ENCODE measurements at places on chromosomes 16 and 17. TPM values are rescaled to one million over a fixed set of nuclear protein-coding genes. Genes with fewer than 3 reads are reported as not detected.

The KRTAP4-1 gene
- total RNA-seq, result not detected

The NPIPB13 gene
- 2.2 TPM for total RNA-seq

The SDF2 gene
- 32.5 TPM for total RNA-seq

DNA sequence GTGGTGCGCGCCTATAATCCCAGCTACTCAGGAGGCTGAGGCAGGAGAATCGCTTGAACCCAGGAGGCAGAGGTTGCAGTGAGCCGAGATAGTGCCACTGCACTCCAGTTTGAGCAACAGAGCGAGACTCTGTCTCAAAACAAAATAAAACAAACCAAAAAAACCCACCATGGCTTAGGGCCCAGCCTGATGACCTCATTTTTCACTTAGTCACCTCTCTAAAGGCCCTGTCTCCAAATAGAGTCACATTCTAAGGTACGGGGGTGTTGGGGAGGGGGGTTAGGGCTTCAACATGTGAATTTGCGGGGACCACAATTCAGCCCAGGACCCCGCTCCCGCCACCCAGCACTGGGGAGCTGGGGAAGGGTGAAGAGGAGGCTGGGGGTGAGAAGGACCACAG, 1.4 kb upstream of the STH start:
- no peak for DNase-seq

The SLC38A8 gene
- total RNA-seq, result not detected

- DNase-seq, result no peak
These were observed 2286.4 kb downstream of the TP53TG3F start for GRCh38 chr16:35745821-35746248.

- peak; percentile 78 for DNase-seq
These were observed 757 bp downstream of the ORMDL3 start for GRCh38 chr17:39926588-39927100.

GRCh38 chr17:59688496-59688895, 18.7 kb downstream of the PTRH2 start:
- no peak for DNase-seq

The TP53I13 gene
- 38.9 TPM for total RNA-seq

- DNase-seq, result no peak
These were observed 345.7 kb downstream of the CDH13 start for GRCh38 chr16:82972331-82972919.

The EVI2B gene
- total RNA-seq, result not detected

- DNase-seq, result no peak
These were observed 74.1 kb downstream of the TMEM132E start for GRCh38 chr17:34653511-34653910.

The KCNH4 gene
- 0.08 TPM for total RNA-seq

GRCh38 chr17:63740464-63741142, 996 bp downstream of the STRADA start:
- DNase-seq, result no peak

DNA sequence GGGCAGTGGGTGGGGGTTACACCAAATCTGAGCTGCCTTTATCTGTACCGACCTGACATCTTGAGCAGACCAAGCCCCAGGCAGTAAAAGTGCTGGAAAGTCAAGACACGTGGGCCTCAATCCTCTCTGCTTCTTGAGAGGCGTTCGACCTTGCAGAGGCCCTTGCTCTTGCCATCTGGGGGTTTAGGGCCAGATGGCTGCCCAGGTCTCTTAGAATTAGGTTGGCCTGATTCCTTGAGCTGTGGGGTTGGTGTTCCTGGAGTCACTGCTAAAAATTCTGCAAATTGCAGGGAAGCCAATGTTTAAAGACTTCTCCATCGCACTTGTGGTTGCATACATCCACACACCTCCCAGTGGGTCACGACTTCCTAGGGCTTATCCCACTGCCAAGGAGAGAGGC, 238.2 kb upstream of the ASIC2 start:
- DNase-seq, result no peak

The CX3CL1 gene
- 0.16 TPM for total RNA-seq

- peak; percentile 81 for DNase-seq
These were observed 306.0 kb upstream of the CCL2 start for GRCh38 chr17:33949100-33949499.

The NKD1 gene
- 2.1 TPM for total RNA-seq
